Activated naive CD8-positive, alpha-beta T cell treated with anti-CD3 and anti-CD28 coated beads, Interleukin-2, amount 10 ng/mL, durations not matched to agents 7 days and 5 days (primary cell): ENCODE measurements at places on chromosomes 12 and 14. TPM values are rescaled to one million over a fixed set of nuclear protein-coding genes. Genes with fewer than 3 reads are reported as not detected.

HEBP1 gene
- 13.9 TPM for total RNA-seq

WDHD1 gene
- total RNA-seq = 35.1 TPM

NFKBIA gene
- total RNA-seq = 85.5 TPM

CLBA1 gene
- total RNA-seq = 1.2 TPM

- H3K36me3 ChIP-seq = no peaks in the 10 kb centered on the region
- no peaks in the 10 kb centered on the region for H3K4me1 ChIP-seq
- no peak overlapping the region for H3K4me3 ChIP-seq
- no peak for DNase-seq
Measured at GRCh38 chr14:77478796-77479195, 19.8 kb downstream of the ISM2 start.

DNA sequence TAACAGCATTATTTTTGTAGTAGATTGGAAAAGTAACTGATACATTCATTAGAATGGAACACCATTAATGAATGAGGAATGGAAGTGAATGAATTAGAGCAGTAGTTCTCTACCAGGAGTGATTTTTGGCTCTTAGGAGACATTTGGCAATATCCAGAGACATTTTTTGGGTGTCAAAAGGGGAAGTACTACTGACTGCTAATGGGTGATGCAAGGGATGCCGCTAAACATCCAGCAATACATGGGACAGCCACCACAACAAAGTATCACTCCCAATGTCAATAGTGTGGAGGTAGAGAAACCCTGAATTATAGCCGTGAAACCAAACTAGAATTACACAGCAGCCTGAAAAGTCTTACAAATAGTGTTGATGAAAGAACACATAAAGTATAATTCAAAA is 1.5 kb downstream of the CHURC1 start:
- H3K27me3 ChIP-seq = peaks cover 2% of the 10 kb centered on the region
- H3K36me3 ChIP-seq = peaks cover 24% of the 10 kb centered on the region
- H3K27ac ChIP-seq = no peak overlapping the region
- DNase-seq = no peak
- H3K4me3 ChIP-seq = peak overlapping the region; percentile 95
